T-helper 17 cell (primary cell): ENCODE measurements at places on chromosomes 6 and 20.

GRCh38 chr20:43579861-43580793 is 10.6 kb upstream of the IFT52 start:
- DNase-seq = no peak

- no peak for DNase-seq
Measured at GRCh38 chr6:139129284-139129683, 5.6 kb upstream of the HECA start.

DNA sequence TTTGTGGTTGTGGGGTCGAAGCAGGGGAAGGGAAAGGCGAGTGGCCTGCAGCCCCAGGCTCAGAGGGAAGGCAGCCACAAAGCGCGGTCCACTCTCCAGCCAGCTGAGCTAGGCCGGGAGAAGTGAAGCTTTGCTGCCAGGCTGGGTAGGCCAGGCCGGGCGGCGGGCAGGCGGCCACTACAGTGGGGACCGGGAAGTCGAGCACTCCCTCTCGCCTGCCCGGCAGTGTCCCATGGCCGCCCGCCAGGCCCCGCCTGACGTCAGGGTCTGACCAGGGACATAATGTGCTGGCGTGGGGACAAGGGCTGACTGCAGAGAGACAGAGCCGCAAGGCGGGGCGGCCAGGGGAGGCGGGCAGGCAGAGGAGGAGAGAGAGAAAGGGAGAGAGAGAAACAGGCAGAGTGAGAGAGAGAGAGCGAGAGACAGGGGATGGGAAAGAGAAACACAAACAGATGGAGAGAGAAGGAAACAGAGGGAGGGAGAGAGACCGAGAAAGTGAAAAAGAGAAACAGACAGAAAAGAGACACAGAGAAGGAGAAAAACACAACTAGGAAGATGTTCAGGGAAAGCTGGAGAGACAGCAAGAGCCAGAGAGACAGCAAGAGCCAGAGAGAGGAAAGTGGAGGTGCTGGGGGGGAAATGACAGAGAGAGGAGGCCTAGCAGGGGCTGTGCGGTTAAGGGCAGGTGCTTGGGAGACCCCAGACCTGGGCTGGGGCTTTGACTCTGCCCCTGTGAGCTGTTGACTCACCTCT is 94.5 kb upstream of the PTPN1 start:
- no peak for DNase-seq

- no peak for DNase-seq
Measured at GRCh38 chr6:7129784-7130569, 22.2 kb downstream of the RREB1 start.

DNA sequence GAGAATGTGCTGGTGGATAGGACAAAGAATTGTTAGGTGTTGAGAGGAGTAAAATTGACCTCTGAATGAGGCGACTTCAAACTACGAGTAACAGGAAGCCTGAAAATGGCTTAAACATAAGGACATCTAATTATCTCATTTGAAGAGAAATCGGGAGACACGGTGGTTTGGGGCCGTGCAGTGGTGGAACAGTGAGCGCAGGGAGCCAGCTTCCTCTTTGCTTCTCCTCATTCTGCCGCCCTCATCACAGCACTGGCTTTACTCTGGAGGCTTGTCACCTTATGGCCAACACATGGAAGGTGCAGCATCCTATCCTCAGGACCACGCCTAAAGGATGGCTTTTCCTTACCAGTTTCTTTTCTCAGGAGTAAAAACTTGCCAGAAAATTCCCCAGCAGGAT is 114.3 kb downstream of the B3GAT2 start:
- no peak for DNase-seq

DNA sequence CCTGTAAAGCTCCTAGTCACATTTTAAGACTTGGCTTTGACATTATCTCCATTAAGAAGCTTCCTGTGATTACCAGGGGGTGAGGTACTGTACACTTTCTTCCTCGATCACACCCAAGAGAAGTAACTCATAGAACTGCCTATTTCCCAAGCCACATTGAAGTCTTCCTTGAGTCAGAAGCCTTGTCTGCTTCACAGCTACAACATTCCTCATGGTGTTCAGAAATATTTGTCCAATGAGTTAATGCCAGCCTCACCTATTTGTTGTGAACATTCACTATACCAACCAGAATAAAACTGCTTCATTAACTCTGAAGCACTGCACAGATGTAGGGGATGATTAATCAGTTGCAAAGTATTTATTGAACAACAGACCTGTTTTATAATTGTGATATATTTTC is 622.3 kb downstream of the PTPRT start:
- no peak for DNase-seq

DNA sequence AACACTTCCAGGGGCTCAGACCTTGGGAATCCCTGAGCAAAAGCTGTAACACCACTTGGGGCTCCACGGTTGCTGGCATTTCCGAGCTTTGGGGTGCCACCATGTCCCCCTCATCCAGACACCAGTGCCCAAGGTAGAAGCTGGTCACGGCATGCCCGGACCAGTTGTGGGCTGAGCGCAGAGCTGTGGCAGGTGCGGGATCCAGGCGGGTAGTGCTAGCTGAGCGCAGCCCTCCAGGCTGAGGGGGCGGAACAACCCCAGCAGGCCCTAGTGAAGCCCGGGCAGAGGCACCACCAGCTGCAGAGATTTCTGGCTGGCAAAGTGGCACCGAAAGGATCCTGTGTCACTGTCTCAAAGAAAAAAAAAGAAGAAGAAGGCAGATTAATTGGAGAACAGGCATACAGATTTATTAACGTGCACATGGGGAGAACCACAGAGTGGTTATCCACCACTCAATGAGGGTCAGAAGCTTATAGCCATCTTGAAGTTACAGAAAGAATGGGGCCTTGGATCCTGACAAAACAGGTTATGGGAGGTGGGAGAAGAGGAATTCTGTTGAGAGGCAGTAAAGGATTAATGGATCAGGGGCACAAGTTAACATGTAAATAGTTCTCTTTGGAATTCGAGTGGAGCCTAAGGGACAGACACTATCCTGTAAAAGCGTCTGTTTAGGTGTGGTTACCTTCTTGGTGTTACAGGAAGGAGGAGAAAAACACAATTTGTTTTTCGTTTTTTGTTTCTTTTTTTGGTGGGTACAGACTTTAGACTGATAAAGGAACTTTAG is 107.5 kb downstream of the CD24 start:
- no peak for DNase-seq

- DNase-seq = no peak
Measured at GRCh38 chr6:95145457-95145856, 431.9 kb upstream of the MANEA start.

DNA sequence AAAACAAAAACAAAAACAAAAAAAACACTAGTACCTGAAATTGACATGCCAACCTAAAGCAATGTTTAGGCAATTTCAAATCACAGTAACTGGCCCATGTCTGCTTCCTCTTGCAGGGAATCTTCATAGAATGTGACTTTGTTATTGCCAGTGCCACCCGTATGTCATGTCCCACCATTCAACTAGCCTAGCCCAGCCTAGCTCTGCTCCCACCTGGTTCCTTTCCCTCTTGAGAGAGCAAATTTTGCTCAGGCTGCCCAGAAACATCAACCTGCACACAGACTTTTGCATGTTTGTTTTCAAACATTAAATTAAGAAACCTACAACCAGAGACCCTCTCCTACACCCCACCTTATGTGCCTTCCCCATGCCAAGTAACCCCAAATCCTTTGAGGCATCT is 124.8 kb upstream of the SLC2A12 start:
- DNase-seq = no peak

DNA sequence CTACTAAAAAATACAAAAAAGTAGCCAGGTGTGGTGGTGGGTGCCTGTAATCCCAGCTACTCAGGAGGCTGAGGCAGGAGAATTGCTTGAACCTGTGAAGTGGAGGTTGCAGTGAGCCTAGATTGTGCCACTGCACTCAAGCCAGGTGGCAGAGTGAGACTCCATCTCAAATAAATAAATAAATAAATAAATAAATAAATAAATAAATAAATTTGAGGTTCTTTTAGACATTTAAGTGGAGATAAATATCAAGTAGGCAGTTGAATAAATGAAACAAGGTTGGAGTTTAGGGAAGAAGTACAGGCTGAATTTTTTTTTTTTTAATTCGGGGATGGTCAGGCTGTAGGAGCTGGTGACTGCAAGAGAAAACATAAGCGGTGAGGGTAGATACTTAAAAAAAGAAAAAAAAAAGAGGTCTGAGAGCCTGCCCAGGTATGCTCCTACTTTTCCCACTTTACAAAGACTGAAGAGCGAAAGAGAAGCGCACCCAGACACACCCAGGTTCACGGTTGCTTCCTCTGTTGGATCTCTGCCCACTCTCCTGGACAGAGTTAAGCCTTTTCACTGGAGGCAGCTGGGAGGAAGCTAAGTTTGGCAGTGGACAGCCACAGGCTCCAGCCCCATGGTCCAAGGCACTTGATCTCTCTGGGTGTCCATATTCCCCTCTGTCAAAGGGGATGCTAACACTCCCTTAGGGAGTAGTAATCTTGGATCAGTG is 100.9 kb upstream of the PRDM1 start:
- no peak for DNase-seq

DNA sequence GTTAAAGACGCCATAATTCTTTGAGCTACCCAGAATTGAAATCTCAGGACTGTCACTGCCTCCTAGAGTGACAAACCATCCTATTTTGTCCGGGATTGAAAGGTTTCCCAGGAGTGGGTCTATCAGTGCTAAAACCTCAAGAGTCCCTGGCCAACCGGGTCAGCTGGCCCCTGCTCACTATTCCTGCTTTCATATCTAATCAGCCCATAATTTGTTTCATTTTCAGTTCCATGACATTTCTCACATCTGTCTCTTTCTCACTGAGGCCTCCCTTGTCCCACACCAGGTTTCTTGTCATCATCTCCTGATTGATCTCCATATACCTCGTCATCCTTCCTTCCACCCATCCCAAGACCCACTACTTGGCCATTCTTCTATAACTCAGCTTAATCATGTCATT is 98.2 kb downstream of the SLC35B3 start:
- DNase-seq = no peak

DNA sequence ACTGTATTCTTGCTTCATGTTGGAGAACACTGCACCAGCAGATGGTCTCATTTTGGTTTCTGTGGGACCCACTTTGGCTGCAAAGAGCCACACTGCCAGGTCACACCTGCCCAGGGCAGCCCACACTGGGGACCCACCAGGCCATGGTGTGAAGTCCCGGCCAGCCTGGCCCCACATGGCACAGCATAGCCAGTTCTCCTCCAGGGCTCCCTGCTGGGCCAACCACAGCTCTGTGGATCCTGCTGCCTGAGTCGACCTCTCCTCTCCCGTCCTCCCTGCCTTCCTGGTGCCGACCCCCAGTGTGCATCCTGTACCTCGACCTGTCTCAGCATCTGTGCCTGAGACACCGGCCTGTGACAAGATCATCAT is 3.0 kb downstream of the ARFRP1 start:
- no peak for DNase-seq

DNA sequence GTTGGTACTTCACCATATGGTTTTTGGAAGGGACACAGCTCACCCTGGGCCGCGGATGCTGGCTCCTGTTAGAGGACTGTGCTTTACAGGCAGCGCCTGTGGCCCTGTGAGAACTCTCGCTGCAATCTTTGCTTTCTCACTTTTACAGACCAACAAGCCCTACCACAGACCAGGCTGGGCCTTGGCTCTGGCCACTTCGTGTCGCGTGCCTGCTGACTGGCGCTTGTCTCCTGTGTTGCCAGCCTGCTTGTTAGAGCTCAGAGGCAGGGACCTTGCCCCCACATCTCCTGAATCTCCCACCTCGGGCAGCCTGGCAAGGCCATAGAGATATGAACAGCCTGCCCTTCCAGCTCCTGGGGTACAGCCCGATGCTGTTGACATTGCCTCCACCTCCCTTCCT is 56.1 kb downstream of the SYNJ2 start:
- no peak for DNase-seq

DNA sequence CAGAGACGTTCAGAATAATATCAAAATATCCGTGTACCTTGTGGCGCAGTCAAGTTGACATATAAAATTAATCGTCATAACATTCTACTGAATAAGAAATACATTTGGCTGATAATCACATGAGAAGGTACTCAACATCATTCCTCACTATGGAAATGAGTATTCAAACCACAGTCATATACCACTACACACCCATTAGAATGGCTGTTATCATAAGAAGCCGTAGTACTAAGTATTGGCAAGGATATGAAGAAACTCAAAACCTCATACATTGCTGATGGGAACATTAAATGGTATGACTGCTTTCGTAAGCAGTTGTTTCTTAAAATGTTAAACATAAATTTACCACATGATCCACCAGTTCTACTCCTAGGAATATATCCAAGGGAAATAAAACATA is 244.7 kb downstream of the CDKAL1 start:
- no peak for DNase-seq

DNA sequence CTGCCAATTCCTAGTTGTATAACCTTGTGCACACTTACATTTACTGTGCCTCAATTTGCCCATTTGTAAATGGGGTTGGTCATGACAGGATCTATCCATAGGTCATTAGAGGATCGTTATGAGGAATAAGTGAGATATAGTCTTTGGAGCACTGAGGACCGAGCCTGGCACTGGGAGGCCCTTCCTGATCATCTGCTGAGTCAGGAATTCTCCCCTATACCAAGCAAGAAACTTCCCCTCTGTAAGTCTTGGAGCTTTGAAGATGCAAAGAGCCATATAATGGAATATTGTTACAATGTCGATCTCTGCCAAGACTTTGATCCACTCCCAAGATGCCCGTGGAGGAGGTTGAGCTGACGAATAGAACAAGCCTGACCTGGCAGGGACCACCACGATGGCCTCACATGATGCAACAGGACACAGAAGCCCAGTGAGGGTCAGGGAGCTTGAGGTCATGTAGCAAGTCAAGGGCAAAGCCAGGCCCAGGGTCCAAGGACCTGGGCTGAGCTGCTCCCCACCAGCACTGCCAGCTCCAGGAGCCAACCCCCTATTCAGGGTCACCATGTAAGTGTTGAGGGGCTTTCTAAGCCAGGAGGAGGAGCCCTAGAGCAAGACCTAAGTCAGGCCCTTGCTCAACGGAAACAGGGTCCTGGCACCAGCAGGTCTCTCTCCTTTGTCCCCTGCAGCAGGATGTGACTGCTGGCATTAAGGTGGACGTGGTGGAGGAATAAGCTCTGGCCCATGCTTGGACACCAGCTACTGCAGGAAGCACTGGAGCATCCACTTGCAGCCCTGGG is 16.7 kb downstream of the PDRG1 start:
- DNase-seq = no peak

DNA sequence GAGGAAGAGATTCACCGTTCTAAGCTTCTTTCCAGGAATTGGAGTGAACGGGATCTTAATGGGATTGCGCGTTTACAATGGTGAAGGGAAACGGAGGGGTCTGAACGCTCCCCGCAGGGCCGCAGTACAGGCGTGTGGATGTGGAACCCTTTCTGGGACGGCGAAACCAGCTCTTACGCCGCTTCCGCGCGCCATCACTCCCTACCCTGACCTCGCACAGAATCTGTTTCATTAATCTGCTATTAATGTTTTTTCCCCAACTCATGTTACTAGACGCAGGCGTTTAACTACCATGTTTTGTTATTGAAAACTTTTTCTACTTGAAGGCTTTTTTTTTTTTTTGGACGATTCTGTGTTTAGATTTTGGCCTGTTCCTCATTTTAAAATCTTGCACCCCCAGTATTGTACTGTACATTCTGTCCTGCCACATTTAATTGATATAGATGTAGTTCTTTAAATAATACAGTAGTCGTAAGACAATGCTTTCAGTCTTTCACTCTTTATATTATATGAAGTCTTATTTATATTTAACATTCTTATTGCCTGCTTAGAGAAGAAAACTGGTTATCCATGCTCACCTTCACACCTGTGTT is 696 bp upstream of the SUPT3H start:
- DNase-seq = peak; percentile 8
